Endothelial cell (in vitro differentiated cells): ENCODE measurements at places on chromosomes 6 and 20. TPM values are rescaled to one million over a fixed set of nuclear protein-coding genes. Genes with fewer than 3 reads are reported as not detected.

The FAM209A gene
- 0.36 TPM for total RNA-seq

- no peak for DNase-seq
Observed at GRCh38 chr20:18977441-18977840, 163.9 kb downstream of the SCP2D1 start.

The CCN6 gene
- total RNA-seq = not detected

DNA sequence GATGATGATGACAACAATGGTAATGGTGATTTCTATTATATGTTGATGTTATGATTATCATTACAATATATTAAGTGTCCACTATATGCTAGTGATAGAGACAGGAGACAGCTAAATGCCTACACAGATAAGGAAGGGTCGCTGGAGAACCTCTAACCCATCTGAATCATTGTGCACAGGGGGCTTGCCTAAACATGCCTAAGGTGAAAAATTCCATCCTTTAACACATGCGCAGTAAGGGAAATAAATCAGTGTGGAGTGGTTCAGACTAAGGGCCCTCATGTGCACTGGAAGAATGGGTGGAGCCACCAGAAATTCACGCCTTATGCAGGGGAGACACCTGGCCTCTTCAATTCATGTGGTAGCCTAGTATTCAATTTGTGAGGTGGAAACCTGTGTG, 120.4 kb downstream of the TPBG start:
- DNase-seq = no peak

DNA sequence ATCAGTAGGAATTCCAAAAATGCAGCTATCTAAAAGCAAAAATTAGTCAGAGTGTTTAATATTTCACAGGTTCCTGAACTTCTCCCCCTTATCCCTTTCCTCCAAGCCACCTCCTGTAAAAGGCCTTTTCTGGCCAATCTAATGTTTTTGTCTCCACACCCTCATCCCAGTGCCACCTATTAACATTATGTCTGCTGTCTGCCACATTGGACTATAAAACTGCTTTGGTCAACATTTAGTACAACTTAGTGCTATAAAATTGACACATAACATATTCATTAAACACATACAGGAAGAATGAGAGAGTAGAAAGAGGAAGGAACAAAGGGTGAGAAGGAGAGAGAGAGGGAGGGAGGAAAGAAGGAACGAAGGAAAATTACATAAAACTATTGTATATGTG, 47.7 kb downstream of the MMUT start:
- no peak for DNase-seq

GRCh38 chr20:1776681-1777475, 118.3 kb upstream of the SIRPA start:
- peak; percentile 94 for DNase-seq

- DNase-seq = no peak
Observed at GRCh38 chr6:5108536-5109150, 23.5 kb downstream of the PPP1R3G start.

DNA sequence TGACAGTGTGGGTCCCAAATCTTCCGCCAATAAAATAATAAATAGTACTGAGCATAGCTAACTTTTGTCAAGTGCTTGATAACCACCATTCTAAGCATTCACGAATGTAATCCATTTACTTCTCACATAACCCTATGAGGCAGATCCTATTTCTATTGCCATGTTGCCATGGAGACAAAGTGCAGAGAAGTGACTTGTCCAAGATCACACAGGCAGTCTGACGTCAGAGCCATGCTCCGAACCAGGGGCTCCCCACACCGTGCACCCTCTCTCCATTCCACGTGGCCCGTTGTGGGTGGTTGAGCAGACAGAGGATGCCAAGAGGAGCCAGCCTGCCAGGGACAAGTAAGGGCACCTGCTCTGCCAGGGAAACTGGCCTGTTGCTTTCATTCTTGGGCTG, 38.9 kb downstream of the CDH22 start:
- DNase-seq = no peak

The TSPO2 gene
- not detected for total RNA-seq

- DNase-seq = no peak
Observed at GRCh38 chr6:3318821-3319540, 60.2 kb downstream of the PSMG4 start.

DNA sequence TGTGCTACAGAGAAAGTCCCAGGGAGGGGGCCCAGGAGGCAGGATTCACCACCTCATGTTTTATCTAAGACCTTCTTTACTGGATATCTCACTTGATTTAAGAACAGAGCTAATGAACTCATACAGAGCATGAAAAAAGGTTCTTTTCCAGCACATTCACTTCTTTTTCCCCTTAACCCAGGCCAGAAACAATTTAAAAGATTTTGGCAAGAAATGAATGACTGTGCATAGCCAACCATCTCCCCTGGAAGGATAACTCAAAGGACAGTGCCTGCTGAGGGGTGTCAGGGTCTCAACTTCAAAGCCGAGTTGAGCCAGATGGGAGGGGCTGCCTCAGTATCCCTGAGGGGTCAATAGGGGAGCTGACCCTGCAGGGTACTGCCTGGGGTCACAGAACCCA, 253.4 kb downstream of the SOD2 start:
- no peak for DNase-seq

The PDYN gene
- total RNA-seq = not detected

DNA sequence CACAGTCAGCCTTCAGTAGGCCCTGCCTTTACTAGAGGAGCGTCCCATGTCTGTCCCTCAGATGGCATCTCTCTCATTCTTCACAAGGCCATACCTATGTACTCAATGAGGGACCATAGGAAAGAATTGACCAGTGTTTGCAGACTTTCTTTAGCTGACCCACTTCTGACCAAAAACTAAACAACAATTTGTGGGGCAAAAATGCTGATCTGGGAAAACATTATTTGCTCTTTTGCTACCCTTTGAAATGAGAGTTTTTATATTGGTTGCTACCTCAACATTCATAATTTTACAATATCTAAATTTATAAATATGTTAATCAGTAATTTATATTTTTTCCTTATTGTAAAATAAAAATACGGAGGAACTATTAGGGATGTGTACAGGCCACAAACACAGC, 539.4 kb upstream of the GJE1 start:
- DNase-seq = no peak

The RCAN2 gene
- 17.0 TPM for total RNA-seq

DNA sequence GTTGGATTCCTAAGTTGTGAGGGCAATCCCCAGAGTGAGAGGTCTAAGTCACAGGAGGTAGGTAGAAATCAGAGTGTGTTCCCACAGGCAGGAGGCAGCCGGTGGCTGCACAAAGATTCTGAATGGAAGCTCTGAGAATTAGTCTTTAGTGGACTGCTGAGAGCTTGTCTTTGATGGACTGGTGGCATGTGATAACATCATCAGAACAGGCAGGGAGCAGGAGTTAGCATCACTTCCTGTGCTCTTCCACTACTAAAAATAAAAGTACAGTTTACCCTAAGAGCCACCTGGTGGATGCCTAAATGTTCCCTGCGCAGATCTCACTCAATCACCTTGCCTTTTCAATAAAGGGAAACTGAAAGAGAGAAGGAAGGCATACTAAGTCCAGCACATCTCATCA, 294.6 kb upstream of the POU3F2 start:
- DNase-seq = no peak

DNA sequence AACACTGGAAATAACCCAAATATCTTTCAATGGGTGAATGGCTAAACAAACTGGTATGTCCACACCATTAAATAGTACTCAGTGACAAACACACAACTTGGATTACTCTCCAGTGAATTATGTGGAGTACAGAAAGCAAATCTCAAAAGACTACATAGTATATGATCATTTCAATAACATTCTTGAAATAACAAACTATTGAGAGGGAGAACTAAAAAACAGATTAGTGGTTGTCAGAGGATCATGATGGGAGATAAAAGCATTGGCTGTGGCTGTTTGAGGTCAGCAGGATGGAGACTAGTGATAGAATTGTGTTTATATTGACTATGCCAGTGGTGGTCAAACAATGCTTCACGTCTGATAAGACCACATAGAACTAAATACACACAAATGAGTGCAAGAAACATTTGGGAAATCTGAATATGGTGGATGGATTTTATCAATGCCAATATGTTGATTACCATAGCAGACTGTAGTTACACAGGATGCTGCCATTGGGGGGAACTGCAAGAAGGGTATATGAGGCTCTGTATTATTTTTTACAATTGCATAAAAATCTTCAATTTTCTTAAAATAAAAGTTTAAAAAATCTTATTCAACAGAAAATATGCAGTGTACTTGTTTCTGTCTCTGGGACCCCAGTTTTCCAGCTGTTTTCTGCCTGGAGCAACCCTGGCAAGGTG, 242.0 kb downstream of the TBXT start:
- DNase-seq = no peak

DNA sequence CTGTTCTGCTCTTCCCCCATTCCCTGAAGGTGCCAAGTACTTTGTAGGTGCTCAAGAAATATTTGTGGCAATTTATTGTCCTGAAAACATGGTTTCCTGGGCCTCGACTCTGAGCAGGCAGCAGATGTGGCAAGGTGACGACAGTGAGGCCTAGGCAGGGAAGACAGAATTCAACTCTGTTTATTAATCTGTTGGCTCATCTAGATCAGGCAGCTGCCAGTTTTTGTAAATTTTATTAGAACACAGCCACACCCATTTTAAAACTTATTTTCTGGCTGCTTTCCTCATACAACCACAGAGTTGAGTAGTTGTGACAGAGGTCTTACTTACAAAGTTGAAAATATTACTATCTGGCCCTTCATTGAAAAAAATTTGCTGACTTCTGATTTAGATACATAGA, 24.5 kb downstream of the MAPK14 start:
- no peak for DNase-seq

The KHDRBS2 gene
- total RNA-seq = not detected

- DNase-seq = no peak
Observed at GRCh38 chr6:118712969-118713368, 61.6 kb upstream of the CEP85L start.

- DNase-seq = no peak
Observed at GRCh38 chr6:6723361-6723760, 134.8 kb downstream of the LY86 start.

- DNase-seq = no peak
Observed at GRCh38 chr6:45783716-45784115, 231.9 kb downstream of the CLIC5 start.

- no peak for DNase-seq
Observed at GRCh38 chr6:74741646-74742045, 464.2 kb downstream of the COL12A1 start.

DNA sequence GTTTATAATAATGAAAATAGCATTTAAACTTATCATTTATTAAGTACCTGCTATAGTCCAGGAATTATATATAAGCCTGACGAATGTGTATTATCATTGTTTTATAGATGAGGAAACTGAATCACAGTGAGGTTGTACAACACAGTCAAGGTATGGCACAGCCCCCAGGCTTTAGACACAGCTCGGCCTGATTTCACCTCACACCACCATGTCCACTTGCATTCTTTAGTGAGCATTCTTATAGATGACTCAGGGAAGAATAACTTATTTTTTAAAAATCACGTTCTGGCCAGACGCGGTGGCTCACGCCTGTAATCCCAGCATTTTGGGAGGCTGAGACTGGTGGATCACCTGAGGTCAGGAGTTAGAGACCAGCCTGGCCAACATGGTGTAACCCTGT, 289.0 kb downstream of the SYNE1 start:
- DNase-seq = no peak

The IRF4 gene
- not detected for total RNA-seq

The CD24 gene
- 796 TPM for total RNA-seq

GRCh38 chr6:93751969-93752368, 332.6 kb upstream of the EPHA7 start:
- DNase-seq = no peak
